ENCODE measurements at places on chromosomes 2 and 18.

- no peak for DNase-seq
Observed at GRCh38 chr2:201765799-201766198, 14.9 kb downstream of the ALS2 start.

GRCh38 chr18:390741-391478, 109.6 kb downstream of the COLEC12 start:
- no peak for DNase-seq

GRCh38 chr2:179953359-179953758, 53.7 kb downstream of the CWC22 start:
- no peak for DNase-seq

GRCh38 chr2:98313492-98314250, 32.6 kb upstream of the CNGA3 start:
- DNase-seq: no peak

DNA sequence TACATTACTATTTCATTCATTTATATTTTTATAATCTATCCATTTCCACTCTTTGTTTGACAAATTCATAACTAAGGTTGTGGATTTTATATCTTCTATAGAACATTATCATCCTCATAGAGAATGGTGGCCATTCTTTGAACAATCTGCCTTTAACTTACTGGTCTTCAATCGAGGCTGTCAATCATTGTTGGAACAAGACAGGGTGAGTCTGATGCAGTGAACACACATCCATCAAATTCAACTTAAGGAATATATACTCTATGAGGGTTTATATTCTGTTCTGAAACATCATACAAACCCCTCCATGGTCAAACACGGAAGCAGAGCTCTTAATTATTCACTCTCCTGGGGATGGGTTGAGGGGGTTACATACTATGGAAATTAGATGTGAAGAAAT, 28.3 kb upstream of the KLF7 start:
- no peak for DNase-seq

- DNase-seq: no peak
Observed at GRCh38 chr2:241052677-241053360, 49.3 kb downstream of the MTERF4 start.

DNA sequence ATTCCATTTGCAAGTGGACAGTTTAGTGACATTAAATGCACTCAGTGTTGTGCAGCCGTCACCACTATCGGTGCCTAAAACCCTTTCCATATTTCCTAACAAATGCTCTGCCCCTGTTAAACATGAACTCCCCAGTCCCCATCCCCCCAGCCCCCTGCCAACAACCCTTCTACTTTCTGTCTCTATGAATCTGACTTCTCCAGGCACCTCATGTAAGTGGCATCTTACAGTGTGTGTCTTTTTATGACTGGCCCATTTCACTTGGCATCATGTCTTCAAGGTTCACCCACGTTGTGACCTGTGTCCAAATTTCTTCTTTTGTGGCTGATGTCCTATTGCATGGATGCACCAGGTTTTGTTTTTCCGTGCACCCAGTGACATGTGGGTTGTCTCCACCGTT, 140.9 kb upstream of the GPC1 start:
- DNase-seq: no peak

DNA sequence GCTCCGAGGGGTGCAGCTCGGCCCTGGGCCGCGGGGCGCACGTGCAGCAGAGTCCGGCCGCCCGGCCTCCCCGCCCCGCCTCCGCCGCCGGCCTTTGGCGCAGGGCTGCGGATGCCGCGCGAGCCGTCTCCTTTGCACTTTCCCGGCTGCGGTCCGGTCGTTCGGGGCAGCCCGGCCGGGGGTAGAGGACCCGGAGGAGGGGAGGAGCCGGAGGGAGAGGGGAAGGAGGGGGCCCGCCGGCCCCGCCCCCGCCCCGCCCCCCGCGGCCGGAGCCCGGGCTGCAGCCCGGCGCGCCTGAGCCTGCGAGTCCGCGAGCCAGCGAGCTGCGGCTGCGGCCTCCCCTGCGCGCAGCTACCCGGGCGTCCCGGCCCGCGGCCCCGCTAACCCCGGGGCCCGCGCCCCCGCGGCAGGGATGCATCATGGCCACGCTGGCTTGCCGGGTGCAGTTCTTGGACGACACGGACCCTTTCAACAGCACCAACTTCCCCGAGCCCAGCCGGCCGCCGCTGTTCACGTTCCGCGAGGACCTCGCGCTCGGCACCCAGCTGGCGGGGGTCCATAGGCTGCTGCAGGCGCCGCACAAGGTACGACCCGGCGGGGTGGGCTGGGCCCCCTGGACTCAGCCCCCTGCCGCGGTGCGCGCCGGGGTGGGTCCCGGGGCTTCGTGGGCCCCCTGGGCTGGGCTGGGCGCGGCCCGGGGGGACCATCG, at the start of gene FHOD3:
TSS of gene FHOD3 (plus strand) at position 297 of the 709 bp plus-strand sequence. CDS start at position 420, 123 bp downstream.
- DNase-seq: no peak

- DNase-seq: no peak
Observed at GRCh38 chr2:111100765-111101162, 19.9 kb upstream of the BCL2L11 start.

DNA sequence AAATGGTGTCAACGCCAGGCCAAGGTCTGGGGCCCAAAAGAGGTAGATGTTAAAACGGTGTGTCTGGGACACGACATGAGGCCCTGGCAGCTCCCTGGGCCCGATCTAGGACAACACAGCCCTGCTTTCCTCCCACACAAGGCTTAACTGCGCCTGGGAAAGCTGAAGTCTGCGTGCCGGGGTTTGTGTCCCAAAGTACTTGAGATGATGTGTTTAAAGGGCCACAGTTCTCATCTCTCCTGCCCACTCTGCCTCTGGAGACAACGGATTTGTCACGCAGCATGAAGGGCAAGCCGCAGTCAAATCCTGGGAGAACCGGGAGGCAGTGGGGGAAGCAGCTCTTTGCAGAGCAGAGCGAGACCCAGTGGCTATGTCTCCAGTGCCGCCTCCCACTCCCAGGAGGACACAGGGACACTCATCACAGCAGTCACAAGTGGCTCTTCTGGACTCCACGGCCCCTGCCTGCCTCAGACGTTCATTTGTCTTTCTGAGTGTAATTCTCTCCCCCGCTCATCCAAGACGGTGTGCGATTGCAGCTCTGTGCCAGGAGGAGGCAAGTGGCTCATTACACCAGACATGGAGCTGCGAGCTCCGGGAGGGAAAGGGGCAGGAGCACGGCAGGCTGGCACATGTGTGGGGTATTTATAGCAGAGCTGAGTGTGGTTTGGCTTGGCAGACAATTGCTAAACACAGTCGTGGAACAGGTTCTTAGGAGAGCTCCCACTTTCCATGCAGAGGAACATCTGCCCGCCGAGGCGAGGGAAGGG, 57.7 kb upstream of the SEMA4C start:
- no peak for DNase-seq

GRCh38 chr2:24588294-24588693, 97.2 kb downstream of the NCOA1 start:
- DNase-seq: no peak

DNA sequence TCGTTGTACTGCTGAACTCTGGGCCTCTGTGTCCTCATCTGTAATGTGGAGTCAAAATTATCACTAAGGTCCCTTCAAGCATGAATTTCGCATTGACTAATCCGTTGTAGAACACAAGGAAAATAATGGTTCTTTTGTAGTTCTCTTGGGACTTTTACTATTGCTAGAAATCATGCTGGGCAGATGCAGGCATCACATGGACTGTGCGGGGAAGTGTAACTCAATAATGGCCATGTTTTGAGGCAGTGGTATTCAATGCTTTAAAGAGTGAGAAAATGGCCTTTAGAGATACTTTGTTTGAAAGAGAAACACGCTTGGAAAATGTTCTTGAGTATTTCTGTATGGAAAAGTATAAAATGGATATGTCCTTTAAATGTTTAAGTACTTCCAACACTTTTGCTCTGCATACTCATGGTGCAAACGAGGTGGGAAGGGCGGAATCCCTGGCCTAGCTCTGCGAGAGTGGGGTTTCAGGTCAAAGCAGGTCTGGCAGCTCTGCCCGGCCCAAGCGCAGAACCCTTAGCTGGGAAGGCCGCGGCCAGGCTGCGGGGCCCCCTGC, 117.3 kb upstream of the MSTN start:
- DNase-seq: no peak

- no peak for DNase-seq
Observed at GRCh38 chr2:5699963-5700362, 7.8 kb downstream of the SOX11 start.

DNA sequence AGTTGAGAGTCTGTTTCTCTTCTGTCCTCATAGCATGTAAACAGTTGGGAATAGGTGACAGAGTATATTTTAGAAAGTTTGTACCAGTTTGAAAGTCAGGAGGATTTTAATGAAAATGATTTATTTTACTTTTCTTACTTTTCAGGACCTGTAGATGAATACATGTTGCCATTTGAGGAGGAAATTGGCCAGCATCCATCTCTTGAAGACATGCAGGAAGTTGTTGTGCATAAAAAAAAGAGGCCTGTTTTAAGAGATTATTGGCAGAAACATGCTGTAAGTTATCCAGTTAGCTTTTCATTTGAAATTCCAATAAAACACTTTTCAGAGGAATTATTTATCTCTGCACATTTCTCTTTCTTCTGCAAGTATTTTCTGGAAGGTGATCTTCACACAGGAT, 81.1 kb downstream of the ACVR2A start:
- DNase-seq: no peak

GRCh38 chr2:85016446-85016845, 45.5 kb downstream of the KCMF1 start:
- DNase-seq: no peak

GRCh38 chr2:120461092-120461491, 115.2 kb downstream of the INHBB start:
- DNase-seq: no peak

DNA sequence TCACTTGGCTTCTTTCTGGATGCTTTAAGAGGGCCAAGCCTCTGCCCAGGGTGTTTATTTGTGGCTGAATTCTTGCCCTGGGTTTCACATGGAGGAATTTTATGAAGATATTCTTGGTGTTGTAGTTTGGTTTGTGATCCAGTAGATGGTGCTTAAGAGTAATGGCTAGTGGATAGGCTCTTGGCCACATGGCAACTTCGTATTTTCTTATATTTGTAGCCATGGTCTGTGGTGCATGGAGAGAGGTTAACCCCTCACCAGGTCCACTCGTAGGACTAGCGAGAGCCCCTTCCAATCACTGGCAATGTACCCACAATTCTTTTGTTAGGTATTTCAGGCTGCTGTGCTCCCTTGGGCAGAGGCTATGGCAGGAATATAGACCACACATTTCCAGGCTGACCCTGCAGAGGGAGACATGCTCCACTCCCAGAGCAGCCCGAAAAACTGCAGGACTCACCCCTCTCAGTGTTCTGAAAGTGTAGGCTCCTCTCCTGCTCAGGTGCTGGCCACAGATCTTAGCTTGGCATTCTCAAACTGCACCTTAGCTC, 582.1 kb upstream of the SETBP1 start:
- DNase-seq: no peak

- DNase-seq: no peak
Observed at GRCh38 chr2:23135481-23136100, 249.4 kb upstream of the KLHL29 start.

DNA sequence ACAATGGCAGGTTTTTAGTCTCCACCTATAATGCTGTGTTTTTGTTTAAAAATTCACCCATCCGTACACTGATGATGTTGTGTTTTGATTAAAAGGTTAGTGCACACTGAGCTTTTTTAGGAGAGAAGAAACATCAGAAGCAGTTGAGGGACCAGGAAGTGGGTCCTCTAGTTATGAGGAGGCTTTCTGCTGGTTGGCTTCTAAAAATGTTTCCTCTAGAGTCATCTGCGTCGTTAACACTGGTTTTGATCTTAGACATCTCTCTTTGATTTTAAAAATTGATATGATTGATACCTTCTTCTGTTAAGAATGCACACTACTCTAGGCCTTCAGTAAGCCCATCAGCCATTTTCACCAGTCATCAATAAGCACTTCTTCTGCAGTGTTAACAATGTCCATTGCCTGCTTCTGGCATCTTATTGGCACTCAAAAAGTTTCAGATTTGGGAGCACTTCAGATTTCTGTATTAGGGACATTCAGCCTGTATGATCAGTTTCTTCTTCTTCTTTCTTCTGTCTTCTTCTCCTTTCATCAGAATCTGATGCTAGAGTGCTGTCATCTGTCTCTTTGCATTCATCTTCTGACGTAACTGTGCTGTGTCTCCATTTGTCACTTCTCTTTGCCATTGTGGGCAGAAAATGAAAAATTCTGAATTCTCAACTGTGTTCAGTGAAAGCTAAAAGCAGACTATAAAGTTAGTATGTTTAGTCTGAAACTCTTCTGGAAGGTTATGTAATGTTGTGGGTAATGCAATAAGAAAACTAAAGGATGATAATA, 56.3 kb downstream of the PHLPP1 start:
- DNase-seq: no peak

GRCh38 chr18:50586710-50587109, 26.8 kb downstream of the MAPK4 start:
- no peak for DNase-seq

DNA sequence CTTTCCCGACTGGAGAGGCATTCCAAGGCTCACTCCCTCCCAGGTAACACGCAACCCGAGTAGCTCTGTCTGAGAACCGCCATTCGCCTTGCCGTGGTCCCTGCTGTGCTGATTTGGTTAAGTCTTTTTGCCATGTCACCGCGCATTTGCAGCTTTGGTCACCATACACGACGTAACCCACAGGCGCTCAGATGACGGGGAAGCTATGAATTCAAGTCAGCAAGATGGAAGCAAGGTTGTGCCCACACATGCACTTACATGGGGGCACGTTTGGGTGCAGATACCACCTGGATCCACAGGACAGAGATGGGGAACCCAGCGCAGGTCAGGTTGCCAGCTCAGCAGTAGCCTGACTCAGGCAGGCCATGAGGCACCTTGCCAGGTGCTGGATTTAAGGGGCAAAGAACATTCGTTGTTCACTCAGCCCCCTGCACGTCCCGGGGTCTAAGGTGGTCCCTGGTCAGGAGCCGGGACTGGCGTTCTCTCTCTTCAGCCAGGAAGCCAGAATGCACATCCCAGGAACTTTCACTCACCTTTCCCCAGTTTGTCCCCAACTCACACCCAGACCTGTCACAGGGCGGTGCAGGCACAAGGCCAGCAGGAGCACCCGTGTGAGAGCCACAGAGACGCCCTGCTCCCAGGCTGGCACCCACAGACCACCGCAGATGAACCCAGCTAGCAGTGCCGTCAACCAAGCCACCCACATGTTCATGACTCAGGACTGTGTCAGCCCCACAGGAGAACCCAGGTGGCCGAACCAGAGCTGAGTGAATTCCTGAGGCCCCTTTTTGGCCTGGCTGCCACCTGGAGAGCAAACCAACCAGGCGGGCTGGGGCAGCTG, 19.9 kb downstream of the SNED1 start:
- DNase-seq: no peak

GRCh38 chr2:239137898-239138283, 262.9 kb downstream of the HDAC4 start:
- no peak for DNase-seq
